ENCODE measurements at places on chromosomes 4 and X. TPM values are rescaled to one million over a fixed set of nuclear protein-coding genes. Genes with fewer than 3 reads are reported as not detected.

Gene MAGEA1
- not detected for total RNA-seq

Gene TMEM150C
- 6.0 TPM for total RNA-seq

Gene LINC00632
- 0.23 TPM for total RNA-seq

Gene PPBP
- not detected for total RNA-seq

- no peak for DNase-seq
Observed at GRCh38 chr4:113899271-113900070, 80.0 kb downstream of the ARSJ start.

- peak; percentile 46 for DNase-seq
Observed at GRCh38 chr4:148054275-148054674, 322.4 kb downstream of the ARHGAP10 start.

DNA sequence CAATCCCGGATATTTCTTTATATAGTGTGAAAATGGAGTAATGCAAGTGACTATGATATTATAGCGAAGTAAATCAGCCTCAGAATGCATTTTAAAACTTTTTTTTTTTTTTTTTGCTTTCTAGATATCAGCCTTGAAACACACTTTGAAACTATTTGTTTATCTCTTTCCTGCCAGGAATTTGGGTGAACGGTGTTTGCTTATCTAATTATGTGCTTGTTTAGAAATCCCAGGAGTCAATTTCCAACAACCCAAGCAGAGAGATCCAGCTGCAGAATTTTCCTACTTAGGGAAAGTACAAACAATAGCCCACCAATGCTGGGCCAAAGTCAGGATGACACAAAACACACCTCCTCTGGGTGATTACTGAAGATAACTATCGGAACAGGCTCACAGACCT, 958.8 kb downstream of the PCDH18 start:
- no peak for DNase-seq

Gene SMS
- total RNA-seq = 166 TPM

GRCh38 chrX:103309860-103310554, 783 bp downstream of the BEX2 start:
- DNase-seq = no peak

Gene PFKFB1
- not detected for total RNA-seq

Gene GDPD2
- 0.17 TPM for total RNA-seq
